Naive thymus-derived CD4-positive, alpha-beta T cell (primary cell): ENCODE measurements at places on chromosomes 12 and 14.

GRCh38 chr14:69845787-69846186 is 33.4 kb upstream of the SMOC1 start:
- no peak for DNase-seq

GRCh38 chr12:34390171-34390841 is 368.0 kb downstream of the ALG10 start:
- DNase-seq, result peak; percentile 2

- DNase-seq, result no peak
Measured at GRCh38 chr14:100593751-100594624, 6.8 kb upstream of the BEGAIN start.

DNA sequence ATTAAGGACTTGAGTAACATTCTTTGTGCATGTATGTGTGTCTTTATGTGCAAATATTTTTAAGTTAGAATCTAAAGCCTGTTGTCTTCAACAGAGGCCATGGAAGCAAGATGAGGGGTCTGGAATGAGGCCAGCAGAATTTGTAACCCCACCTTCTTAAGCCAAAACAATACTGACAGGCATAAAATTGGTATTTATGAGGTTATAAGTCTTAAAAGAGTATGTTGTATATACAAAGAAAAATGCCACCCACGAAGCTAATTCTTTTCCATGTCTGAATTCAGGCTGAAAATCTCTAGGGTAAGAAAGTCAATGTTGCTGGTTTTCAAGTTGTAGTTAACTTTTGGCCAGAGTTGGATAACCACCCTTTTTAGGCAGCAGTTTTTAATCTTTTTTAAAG is 86.2 kb upstream of the TMTC1 start:
- no peak for DNase-seq

DNA sequence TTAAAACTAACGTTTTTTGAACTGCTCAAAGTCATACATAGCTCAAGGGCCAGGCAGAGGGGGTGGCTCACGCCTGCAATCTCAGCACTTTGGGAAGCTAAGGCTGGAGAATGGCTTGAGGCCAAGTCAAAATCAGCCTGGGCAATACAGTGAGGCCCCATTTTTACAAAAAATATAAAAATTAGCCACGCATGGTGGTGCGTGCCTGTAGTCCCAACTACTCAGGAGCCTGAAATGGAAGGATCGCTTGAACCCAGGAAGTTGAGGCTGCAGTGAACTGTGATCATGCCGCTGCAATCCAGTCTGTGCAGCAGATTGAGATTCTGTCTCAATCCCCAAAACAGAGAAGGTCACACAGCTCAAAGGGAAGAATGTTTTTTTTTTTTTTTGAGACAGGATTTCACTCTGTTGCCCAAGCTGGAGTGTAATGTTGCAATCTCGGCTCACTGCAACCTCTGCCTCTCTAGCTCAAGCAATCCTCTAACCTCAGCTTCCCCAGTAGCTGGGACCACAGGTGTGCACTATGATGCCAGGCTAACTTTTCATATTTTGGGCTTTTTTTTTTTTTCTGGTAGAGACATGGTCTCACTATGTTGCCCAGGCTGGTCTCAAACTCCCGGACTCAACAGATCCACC is 2.9 kb downstream of the RBM23 start:
- no peak for DNase-seq
